NCI-H1417 treated with DMSO at 0.1 percent for 48 hours (cell line): ENCODE measurements at places on chromosomes 5 and 9.

DNA sequence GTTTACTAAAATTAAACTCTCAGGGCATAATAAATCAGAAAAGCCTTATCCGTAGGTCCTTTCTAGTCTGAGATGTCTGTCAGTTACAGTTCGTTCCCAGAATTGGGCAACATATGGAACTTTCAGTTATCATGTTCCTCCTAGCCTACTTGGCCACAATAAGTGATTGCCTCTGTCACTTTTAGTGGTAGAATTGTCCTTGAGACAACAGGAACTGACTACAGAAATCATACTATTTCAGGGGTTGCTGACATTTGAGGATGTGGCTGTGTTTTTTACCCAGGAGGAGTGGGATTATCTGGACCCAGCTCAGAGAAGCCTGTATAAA lies 956 bp downstream of the ZNF189 start:
- DNase-seq, result no peak

DNA sequence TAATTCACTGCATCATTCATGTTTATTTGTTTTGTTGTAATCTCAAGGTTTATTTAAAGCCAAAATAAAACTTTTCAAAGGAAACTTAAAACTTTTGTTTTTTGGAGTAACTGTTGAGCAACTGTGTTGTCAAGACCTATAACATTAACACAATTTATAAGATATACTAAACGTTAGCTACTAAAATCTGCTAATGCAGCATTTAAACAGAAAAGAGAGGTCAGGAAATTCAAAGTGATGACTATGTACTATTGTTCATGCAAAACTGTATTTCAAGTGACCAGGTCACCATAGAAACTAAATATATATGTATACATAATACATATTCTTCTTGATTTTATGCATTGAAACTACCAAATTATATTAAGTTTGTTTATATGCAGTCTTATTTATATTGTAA lies 1740.9 kb downstream of the EFNA5 start:
- DNase-seq, result no peak

DNA sequence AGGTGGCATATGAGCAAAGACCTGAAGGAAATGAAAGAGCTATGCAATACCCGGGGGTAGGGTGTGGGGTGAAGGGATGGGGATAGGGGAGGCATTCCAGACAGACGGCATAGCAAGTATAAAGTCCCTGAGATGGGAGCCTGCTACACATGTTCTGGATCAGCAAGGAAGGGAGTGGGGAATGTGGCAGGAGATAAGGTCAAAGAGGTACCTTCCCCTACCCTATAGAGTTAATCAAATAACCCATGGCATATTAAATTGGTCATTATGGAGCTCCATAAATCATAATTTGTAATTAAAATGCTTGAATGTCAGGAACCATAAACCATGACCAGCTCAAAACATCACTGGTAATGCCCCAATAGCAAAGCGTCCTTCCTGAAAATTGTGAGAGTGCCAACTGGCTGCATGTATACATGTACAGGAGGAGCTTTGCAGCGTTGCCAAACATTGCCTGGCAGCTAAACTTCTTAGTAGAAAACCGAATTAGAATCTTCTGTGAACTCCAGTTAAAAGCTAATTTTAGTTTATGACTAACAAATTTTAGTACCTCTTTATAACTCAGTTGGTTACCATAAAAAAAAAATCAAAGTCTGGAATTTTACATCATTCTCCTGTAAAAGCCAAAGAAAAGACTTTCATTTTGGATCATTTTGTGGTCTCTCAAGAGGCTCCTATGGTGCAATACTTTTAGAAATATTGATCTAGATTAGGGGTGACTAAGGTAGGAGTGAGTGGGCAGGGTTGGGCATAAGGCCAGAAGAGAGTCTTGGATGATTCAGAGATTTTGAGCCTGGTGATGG lies 4.7 kb downstream of the DNAI1 start:
- no peak for DNase-seq

GRCh38 chr5:1009359-1010180 lies 968 bp downstream of the NKD2 start:
- no peak for DNase-seq

DNA sequence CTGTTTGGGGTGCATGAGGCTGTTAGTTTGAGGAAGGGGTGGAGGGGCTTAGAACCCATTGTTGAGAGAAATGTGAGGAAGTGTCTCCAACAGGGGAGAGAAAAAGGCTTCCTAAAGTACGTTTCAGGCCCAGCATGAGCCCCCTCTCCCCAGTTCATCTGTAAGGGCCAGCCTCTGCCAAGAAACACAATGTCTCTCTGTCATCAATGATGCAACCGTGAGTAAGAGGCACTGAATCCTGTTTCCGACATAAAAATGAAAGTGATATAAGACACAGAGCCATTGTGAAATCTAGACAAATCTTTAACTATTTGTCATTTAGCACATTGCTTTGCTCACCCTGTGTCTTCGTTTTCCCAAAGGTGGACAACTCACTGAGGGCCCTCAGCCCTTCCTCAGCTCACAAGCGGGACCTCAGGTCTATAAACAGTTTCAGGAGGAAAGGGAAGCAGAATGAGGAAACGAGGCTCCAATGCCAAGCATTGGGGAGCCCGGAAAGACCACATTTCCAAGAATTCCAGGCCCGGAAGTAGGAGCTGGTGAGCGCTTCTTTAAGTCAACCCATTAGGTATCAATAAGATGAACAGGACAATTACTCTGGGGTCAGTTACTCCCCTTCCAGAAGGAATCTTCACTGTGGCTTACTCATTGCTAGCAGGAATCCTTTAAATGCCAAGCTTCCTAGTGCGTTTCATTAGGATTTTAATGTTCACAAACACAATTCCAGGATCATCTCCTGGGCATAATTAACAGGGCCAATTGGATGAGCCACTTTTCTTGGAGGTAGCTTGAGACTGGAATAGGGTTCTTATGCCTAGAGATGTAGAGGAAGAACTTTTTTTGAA lies 59.0 kb upstream of the KLF4 start:
- no peak for DNase-seq

GRCh38 chr5:112833971-112834370 lies 27.1 kb upstream of the SRP19 start:
- no peak for DNase-seq

DNA sequence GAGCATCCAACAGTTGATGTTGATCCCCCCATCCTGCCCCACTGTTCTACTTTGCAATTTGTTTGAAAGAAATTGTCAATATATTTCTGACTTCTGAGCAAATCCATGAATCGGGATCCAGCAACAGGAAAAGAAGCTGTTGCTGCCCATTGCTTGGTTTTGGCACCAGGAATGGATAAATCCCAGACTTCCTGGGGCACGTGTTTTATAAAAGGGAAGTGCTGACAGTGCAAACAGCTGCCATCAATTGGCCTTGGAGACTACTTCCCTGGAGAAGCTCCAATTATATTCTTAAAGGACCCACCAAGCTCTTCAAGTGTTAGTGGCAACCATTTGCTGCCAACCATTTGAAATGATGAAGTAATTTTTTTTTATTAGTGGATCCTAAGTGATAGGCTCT lies 13.7 kb downstream of the STK32A start:
- no peak for DNase-seq

DNA sequence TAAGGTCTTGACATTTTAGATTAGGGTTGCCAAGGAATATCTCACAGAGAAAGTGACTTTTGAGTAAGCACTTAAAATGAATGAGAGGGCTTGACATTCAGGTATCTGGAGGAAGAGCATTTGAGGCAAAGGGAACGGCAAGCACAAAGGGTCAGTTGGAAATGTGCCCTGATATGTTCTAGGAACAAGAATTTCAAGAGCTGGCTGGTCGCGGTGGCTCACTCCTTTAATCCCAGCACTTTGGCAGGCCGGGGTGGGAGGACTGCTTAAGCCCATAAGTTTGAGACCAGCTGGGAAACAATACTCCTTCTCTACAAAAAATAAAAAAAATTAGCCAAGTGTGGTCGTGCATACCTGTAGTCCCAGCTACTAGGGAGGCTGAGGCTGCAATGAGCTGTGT lies 16.5 kb downstream of the KIAA1958 start:
- DNase-seq, result no peak
